Stimulated activated effector memory CD8-positive, alpha-beta T cell treated with anti-CD3 and anti-CD28 coated beads, Interleukin-12 subunit alpha, Interleukin-12 subunit beta, amount 100 ng/mL, for 72 hours (primary cell): ENCODE measurements at places on chromosomes 7 and 10.

GRCh38 chr7:6092953-6093354, 61.8 kb downstream of the ANKRD61 start:
- DNase-seq: no peak

- DNase-seq: no peak
Observed at GRCh38 chr7:75546237-75547015, 54.3 kb downstream of the SPDYE5 start.

DNA sequence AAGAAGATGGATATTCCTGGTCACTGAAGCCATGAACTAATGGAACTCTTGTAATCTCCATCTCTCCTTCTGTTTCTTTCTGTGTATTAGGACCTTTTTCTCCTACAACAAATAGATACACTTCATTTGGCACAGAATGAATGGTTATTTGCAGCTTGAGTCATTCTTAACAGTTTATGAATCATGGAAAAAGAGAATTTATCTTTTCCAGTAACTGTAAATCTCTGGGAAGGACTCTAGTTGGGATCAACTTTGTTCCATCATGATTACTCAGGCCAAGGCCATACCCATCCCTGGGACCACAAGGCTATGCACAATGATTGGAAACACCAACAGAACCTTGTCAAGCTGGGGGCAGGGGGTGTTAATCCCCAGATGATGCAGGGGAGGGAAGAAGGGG, 36.1 kb upstream of the MDFIC start:
- no peak for DNase-seq

DNA sequence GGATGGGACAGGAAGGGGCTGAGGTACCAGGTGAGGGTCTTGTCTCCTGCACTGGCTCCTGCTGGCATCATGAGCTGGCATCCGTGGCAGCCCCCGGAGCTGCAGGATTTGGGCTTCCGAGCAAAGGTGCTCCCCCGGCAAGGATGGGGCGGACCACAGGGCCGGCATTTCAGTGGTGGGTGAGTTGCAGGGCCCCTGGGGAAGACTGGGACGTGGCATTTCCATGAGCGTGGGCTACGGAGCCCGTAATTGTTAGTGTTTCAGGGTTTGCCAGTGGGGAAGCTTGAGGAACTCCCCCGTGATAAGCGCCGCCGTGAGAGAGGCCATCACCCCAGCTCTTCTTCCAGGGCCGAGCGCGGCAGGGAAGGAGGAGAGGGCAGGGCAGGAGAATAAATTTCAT, 235.6 kb downstream of the MGMT start:
- no peak for DNase-seq

GRCh38 chr10:100356067-100357017, 9.3 kb downstream of the SCD start:
- DNase-seq: no peak

- DNase-seq: no peak
Observed at GRCh38 chr7:128888756-128889095, 21.8 kb downstream of the KCP start.

DNA sequence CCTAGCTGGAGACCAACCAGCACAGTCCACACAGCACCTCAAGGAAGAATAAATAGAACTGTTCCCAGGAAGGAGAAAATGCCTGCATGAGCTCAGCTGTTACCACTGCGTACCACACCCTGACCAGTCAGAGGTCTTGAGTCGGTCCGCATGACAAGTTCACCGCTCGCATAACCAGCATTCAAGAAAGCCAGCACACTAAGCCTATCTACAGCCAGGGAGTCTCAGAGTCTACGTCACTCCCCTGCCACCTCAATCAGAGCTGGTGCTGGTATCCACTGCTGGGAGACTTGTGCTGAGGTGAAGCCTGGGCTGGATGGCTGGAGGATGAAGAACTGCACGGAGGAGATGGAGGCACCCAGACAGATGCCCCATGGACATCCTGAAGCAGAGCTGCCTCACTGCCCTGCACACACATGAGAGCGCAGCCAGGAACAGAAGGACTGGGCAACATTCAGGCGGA, 19.6 kb downstream of the AKR1C1 start:
- no peak for DNase-seq

DNA sequence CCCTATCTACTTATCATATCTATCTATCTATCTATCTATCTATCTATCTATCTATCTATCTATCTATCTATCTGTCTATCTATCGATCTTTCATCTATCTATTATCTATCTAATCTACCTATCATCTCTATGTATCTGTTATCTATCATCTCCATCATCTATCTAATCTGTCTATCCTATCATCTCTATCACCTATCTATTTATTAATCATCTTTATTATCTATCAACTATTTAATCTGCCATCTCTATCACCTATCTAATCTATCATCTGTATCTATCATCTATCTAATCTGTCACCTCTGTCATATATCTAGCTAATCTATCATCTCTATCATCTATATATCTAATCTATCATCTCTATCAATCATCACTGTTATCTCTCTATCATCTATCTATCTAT, 736.3 kb downstream of the TYW1 start:
- DNase-seq: no peak

DNA sequence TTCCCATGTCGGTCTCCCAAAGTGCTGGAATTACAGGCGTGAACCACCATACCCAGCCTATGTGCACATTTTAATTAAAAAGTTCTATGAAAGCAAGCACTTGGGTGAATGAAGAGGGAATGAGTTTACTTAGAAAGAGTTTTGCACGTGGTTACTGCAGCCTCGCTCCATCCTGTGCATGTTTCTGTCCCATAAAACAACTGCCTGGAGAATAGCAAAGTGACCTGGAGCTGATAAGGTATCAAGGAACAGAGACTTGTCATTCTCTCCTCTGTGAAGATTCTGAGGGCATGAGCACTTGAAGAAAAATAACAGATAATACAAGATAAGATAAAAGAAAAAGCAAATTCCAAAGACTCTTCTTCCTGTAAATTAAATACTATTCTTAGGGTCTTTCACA, 112.2 kb upstream of the JCAD start:
- no peak for DNase-seq

DNA sequence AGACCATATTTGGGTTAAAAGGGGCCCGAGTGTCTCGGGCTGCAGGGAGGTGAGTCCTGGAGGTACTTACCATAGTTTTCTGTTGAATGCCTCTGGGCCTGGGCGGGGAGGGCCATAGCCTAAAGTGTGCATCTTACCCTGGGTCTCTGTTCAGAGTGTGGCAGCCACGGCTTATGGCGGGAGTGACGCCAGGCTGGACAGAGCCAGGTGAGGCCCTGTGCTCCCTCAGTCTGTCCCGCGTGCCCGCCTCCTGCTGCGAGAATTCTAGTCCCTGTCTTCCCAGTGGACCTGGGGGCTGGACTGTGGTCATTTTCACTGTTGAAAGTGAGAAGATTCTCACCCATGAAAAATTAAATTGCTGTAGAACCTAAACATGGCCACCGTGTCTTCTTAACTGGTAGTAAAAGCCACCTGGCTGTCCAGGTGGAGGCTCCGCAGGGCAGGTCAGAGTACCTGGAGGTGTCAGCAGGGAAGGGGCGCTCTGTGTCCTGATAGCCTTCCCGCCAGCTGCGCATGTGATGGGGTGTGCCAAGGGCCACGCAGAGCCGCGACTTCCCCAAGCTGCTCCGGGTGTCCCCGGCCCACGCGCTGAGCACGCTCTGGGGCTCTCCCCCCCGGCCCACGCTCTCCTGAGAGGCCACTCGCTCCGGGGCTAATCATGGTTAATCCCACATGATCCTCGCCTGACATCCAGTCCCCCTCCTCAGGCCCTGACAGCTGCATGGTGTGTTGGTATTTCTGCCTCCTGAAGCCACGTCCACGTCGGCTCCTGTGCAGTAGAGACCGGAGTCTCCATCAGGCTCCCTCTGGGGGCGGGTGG, 20.3 kb downstream of the INPP5A start:
- DNase-seq: no peak

- DNase-seq: no peak
Observed at GRCh38 chr7:139798221-139798620, 20.4 kb upstream of the HIPK2 start.

GRCh38 chr10:34522546-34522945, 292.6 kb downstream of the PARD3 start:
- DNase-seq: no peak

DNA sequence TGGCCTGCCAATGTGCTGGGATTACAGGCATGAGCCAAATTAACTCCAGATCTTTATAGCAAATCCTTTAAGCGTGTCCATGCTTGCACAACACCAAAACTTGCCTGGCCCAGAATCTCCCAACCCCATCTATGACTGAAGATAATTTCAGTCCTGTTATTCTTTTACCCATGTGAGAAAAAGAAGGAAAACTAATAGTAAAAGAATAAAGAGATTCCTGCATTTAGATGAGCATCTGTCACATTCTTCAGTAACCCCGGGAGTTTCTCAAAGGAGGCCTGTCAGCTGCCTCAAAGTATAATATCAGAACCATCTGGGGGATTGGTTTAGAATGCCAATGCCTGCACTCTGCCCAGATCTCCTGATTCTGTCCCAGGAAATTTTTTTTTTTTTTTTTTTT, 158.1 kb upstream of the KMT2E start:
- no peak for DNase-seq

DNA sequence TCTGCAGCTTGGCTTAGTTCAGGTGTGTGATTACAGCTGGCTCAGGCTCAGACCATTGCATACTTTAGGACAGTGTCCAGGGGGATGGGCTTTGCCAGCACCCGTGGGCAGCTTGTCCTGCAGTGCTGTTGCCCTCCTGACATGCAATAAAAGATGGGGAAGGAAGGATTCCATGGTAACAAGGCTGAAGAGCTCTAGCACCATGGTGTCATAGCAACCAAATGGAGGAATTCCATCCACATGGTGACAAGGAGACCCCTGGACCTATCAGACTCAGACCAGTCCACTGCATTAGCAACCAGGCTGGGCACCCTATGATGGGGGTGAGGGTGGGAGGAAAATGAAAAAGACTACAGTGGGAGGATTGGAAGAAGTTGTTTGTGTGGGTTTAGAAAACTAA, 49.9 kb downstream of the SORCS3 start:
- no peak for DNase-seq
